Endothelial cell of umbilical vein (primary cell): ENCODE measurements at places on chromosomes 5 and 9. TPM values are rescaled to one million over a fixed set of nuclear protein-coding genes. Genes with fewer than 3 reads are reported as not detected.

SAPCD2 gene
- polyA plus RNA-seq: 11.5 and 13.2 TPM in 2 replicates

SPARC gene
- polyA plus RNA-seq: 2,962 and 4,504 TPM in 2 replicates

LMBRD2 gene
- polyA plus RNA-seq: 1.0 and 1.2 TPM in 2 replicates

FOXD4L3 gene
- not detected in 2 replicates for polyA plus RNA-seq

- H3K27ac ChIP-seq: no peak overlapping the region
- H3K4me1 ChIP-seq: peaks cover 2% of the 10 kb centered on the region
- no peaks in the 10 kb centered on the region for H3K36me3 ChIP-seq
- H3K27me3 ChIP-seq: no peaks in the 10 kb centered on the region
- H3K4me3 ChIP-seq: no peak overlapping the region
Observed at GRCh38 chr9:89011683-89012082, 20.4 kb downstream of the S1PR3 start.

GRCh38 chr5:16884595-16884994 is 51.5 kb downstream of the MYO10 start:
- no peak overlapping the region for H3K27ac ChIP-seq
- DNase-seq: no peak
- peaks cover 15% of the 10 kb centered on the region for H3K4me1 ChIP-seq
- no peaks in the 10 kb centered on the region for H3K27me3 ChIP-seq

DNA sequence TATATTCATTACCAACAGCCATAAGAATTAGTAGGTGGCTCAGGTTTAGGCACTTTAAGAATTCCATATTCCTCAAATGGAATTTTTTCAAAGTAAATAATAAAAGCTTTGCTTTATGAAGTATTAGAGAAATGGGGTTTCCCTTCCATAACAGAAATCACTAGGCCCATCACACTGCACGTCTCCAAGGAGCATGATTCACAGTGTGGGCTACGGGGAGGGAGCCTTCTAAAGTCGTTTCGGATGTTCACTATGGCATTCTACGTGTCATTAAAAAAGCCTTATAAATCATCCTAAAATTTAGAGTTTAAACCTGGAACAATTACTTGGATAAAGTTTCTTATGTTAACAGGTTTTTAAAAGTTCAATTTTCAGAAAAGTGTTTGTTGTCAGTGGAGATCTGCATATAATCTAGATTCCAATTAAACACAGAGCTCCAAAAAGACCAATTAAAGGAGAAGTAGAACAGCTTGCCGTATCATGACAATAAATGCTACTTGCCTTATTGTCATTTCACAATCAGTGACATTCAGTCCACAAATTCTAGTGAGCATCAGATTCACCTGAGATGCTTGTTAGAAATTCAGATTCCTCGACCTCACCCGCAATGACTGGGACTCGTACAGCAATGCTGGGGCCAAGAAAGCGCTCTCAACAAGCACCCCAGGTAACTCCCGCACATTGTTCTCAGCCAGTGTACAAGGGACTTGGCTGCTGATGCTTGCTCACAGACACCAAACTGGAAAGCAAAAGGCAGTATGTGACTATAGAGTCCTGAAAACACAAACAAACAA is 115.7 kb downstream of the NFIB start:
- peak overlapping the region; percentile 59 for H3K27ac ChIP-seq
- DNase-seq: no peak
- peaks cover 59% of the 10 kb centered on the region for H3K4me1 ChIP-seq
- no peaks in the 10 kb centered on the region for H3K36me3 ChIP-seq

DNA sequence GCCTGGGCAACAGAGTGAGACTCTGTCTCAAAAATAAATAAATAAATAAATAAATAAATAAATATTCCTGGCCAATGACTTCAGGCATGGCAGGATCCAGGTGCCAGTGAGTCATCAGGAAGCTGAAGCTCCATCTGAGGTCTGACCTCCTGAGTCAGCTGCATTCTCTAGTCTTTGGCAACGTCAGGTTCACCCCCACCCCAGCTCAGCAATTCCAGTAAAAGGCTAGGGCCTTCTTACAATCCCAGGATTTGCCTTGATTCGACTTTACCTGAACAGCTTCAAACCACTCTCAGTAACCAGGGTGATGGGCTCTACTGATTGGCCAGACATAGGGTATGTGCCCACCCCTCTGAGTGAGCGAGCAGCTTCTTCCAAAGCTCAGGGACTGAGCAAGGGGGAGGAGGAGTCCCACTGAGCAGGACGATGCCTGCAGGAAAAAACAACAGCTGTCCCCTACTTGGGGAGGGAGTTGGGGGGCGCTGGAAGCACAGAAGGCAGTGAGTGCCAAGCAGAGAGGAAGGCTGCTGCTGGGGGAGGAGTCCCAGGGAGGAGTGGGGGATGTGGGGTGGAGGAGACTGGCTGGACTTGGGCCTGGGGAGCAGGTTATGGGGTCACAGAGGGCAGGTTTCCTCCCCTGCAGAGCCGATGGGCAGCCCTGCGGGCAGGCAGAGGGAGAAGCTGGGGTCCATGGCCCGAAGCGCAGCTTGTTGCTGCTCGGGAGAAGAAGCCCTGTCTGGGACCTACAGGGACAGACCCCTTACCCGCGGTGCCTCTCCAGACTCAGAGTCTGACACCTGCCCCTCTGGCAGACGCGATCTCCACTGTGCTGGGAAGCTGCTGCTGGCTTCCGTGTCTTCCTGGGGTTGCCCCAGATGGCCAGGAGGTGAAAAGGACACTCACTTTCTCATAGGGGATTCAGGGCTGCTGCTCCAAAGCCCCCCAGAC is 25.9 kb upstream of the UNC5A start:
- peak; percentile 74 for DNase-seq
- peak overlapping the region; percentile 48 for H3K27ac ChIP-seq
- peaks cover 15% of the 10 kb centered on the region for H3K4me1 ChIP-seq
- no peak overlapping the region for H3K4me3 ChIP-seq

DNA sequence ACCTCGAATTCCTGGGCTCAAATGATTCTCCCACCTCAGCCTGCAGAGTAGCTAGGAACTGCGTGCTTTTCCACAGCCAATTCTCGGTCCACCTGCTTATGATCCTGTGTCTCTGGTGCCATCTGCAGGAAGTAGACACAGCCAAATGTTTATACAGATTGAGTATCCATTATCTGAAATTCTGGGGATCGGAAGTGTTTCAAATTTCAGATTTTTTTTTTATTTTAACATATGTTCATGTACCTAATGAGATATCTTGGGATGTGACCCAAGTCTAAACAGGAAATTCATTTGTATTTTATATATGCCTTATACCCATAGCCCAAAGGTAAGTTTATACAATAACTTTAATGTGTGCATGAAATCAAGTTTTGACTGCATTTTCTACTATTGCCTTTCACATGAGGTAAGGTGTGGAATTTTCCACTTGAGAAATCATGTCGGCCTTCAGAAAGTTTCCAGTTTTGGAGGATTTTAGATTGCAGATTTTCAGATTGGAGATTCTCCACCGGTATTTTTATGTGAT is 89.5 kb downstream of the ESM1 start:
- no peak overlapping the region for H3K27ac ChIP-seq
- peaks cover 2% of the 10 kb centered on the region for H3K27me3 ChIP-seq
- H3K4me3 ChIP-seq: no peak overlapping the region
- no peaks in the 10 kb centered on the region for H3K36me3 ChIP-seq
- H3K4me1 ChIP-seq: peaks cover 1% of the 10 kb centered on the region
- peak; percentile 40 for DNase-seq

DNA sequence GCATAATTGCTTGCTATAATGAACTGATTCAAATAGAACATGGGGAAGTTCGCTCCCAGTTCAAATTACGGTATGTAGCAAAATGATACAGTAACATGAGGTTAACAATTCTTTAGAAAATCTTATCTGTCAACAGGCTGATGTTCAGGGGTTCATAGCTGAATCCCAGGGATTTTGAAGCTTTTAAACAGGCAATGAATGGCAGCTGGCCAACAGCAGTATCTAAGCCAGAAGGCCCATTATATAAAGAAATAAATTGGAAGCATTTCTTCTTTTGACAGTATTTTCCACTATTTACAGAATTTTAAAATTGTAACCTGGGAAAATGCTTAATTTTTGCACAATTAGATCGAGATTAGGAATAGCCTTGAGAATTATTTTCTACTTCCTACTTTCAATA is 126.8 kb downstream of the PDE8B start:
- no peaks in the 10 kb centered on the region for H3K4me1 ChIP-seq
- H3K27me3 ChIP-seq: peaks cover 10% of the 10 kb centered on the region
- no peak overlapping the region for H3K27ac ChIP-seq
- DNase-seq: no peak

DNA sequence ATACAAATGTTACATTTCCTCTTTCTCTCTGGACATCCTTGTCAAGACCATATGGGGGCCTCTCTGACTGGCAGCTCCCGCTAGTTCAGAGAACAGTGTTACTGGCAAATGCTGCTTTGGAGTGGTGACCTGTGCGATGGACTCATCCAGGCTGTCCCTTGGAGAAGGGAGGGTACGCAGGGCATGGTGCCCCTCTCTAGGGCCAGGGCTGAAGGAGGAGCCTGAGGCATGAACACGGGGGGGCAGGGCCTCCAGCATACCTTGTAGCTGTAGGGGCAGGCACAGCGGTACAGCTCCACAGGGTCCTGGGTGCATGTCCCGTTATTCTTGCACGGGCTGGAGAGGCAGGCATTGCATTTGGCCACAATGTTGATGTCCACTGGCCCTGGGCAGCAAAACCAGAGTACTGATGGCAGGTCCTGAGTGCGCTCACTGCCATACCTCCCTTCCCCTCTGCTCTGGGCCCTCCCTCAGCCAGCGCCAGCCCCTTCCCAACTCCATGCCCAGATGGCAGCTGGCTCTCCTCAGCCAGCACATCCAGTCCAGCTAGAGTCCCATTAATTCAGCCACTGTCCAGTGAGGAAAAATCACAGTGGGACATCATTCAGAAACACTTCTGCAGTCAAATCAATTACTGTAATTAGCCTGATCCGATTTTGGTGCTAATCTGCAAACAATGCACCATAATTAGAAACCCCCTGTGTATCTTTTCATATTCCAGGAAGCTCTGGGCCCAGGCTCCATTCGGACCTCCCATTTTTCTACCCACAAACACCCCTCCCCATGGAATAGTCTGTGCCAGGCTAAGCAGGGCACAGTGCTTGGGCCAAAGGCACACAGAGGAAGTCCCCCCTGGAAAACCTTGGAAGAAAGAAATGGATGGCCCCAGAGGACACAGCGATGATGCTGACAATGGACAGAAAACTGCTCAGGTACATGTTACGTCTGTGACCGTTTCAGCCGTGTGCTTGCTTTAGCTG is 128.8 kb upstream of the PANK3 start:
- H3K4me3 ChIP-seq: no peak overlapping the region
- H3K27me3 ChIP-seq: no peaks in the 10 kb centered on the region
- peaks cover 10% of the 10 kb centered on the region for H3K4me1 ChIP-seq
- H3K27ac ChIP-seq: no peak overlapping the region

DNA sequence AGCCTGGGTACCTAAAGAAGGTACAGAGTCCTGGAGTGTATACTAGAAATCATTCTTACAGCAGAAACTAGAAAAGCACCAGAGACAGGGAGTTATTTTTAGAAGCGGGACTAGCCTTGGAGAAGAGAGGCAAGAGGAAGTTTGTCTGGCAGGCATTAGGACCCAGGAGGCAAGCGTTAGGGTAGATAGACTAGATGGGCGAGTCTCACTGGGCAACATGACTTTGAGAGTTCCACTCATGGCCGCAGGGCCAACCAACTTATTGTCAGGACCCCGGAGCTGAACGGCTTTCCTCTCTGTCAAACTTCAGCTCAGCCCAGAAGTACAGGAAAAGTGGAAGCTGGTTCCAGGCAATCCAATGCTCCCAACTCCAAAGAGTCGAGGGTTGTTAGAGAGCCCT is 34.1 kb upstream of the NPR3 start:
- H3K27ac ChIP-seq: no peak overlapping the region
- no peak for DNase-seq
- H3K27me3 ChIP-seq: no peaks in the 10 kb centered on the region
- no peaks in the 10 kb centered on the region for H3K4me1 ChIP-seq
- H3K36me3 ChIP-seq: no peaks in the 10 kb centered on the region

- H3K4me3 ChIP-seq: no peak overlapping the region
- no peak for DNase-seq
- H3K27ac ChIP-seq: no peak overlapping the region
Observed at GRCh38 chr5:77180167-77181081, 30.1 kb upstream of the PDE8B start.
